ENCODE measurements at places on chromosomes 6 and 20. TPM values are rescaled to one million over a fixed set of nuclear protein-coding genes. Genes with fewer than 3 reads are reported as not detected.

DNA sequence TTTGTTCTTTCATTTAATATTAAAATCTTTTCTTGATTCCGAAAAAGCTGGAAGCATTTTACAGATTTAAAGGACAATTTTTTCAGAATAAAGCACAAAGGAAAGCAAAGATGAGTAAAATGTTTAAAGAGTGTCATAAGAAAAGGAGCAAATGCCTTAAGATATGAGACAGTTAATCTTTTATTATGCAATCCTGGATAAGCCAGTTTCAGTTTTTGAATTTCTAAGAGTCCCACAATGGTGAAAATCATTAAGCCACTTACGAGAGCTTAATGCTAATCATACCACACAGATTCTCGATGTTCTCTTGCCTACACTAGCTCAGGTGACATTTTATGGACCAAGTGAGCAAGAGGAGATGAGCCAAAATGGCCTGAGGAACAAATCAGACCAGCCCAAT, 103.7 kb upstream of the RNF217 start:
- DNase-seq: no peak
- H3K27me3 ChIP-seq: no peaks in the 10 kb centered on the region
- no peak overlapping the region for H3K27ac ChIP-seq

NMBR gene
- total RNA-seq: not detected

MRPS26 gene
- total RNA-seq: 31.0 TPM

TSHZ2 gene
- not detected for total RNA-seq

GRCh38 chr6:109579361-109579760, 96.3 kb upstream of the ZBTB24 start:
- no peak for DNase-seq
- H3K27me3 ChIP-seq: peaks cover 10% of the 10 kb centered on the region

HLA-E gene
- total RNA-seq: 93.2 TPM

GRCh38 chr6:18048953-18049630, 61.7 kb upstream of the KIF13A start:
- H3K27ac ChIP-seq: no peak overlapping the region
- no peaks in the 10 kb centered on the region for H3K27me3 ChIP-seq
- peaks cover 29% of the 10 kb centered on the region for H3K4me1 ChIP-seq

DNA sequence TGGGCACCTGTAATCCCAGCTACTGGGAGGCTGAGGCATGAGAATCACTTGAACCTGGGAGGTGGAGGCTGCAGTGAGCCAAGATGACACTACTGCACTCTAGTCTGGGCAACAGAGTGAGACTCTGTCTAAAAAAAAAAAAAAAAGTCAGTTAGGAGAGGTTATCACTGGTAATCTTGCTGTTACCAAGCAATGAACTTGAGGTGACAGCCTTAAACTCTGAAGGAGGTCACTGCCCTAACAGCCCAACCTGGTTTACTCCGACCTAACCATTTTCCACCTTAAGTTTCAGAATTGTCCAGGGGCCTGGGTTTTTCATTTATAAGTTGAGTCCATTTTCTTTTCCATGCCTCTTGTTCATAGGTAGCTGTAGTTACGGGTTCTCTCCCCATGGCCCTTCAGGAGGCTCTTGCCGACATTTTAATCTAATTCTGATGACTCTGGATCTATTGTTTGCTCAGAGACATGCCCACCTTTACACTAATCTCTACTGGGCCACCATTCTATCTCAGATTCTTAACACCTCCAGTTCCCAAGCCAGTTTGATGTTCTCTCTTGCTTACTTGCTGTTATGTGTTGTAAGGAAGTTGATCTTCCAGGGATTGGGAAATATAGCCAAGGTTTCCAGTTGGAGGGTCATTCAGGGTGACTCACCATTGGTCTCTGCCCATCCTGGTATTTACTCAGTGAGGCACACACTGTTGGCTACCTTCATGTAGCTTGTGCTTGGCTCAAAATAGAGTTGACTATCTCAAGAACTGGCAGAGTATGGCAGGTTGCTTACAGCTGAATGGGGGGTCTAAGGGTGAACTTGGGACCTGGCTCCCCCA, 29.1 kb downstream of the SHLD1 start:
- H3K36me3 ChIP-seq: peaks cover 1% of the 10 kb centered on the region
- no peak for DNase-seq
- no peaks in the 10 kb centered on the region for H3K27me3 ChIP-seq
- no peak overlapping the region for H3K27ac ChIP-seq
- H3K4me3 ChIP-seq: no peak overlapping the region
- H3K4me1 ChIP-seq: no peaks in the 10 kb centered on the region

DNA sequence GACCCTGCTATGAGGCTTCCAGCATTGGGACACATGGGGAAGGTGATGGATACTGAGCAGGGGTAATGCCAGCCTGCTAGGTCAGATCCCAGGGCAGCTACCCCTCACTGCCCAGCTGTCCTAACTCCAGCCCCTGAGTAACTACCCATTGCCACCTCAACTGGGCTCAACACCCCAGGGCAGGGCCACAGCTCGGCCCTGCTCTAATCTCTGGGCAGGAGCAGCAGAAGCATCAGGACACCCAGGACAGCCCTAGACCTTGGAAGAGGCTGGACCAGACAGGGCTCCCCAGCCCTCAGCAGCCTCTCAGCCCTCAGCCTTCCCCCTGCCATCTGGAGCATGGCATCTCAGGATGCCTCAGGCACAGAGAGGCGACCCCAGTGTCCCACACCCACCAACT, 67.4 kb upstream of the TOP1 start:
- no peak overlapping the region for H3K4me3 ChIP-seq
- no peak overlapping the region for H3K27ac ChIP-seq
- H3K4me1 ChIP-seq: peaks cover 6% of the 10 kb centered on the region
- peaks cover 2% of the 10 kb centered on the region for H3K27me3 ChIP-seq

GRCh38 chr6:36730424-36731380, 33.1 kb downstream of the RAB44 start:
- no peaks in the 10 kb centered on the region for H3K27me3 ChIP-seq
- peak; percentile 60 for DNase-seq
- H3K27ac ChIP-seq: no peak overlapping the region
- H3K36me3 ChIP-seq: no peaks in the 10 kb centered on the region
- H3K4me1 ChIP-seq: peaks cover 43% of the 10 kb centered on the region

DNA sequence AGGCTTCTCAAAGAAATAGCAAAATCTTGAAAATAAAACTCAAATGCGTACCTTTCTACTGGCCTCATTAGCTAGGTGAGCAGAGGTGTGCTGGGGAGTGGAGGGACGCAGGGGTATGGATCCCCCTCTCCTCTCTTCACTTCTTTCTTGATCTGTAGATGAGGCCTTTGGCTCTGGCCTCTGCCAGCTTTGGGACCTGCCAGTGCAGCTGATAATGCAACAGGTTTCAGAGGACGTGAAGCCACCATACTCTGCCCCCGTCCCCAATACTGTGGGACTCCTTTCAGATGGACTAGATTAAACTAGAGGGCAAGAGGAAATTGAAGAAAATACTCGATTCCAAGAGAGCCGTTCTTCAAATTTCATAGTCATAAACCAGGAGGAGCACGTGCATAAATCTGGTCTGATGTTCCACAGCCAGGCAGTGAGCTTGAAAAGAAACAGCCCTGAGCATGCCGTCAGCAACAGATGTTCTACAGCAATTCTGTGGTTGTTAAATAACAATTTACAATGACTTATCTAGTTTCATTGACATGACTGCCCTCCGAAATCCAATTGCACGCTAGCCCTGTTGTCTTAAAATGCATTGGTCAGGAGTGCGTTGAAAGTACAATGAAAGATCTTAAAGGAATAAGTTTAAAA, 245.3 kb upstream of the FOXQ1 start:
- DNase-seq: no peak
- no peaks in the 10 kb centered on the region for H3K4me1 ChIP-seq
- no peaks in the 10 kb centered on the region for H3K36me3 ChIP-seq
- H3K27me3 ChIP-seq: peaks cover 18% of the 10 kb centered on the region
- no peak overlapping the region for H3K27ac ChIP-seq

GSTA2 gene
- not detected for total RNA-seq

KCNQ5 gene
- 4.1 TPM for total RNA-seq

- H3K27me3 ChIP-seq: peaks cover 29% of the 10 kb centered on the region
- H3K4me1 ChIP-seq: no peaks in the 10 kb centered on the region
- no peaks in the 10 kb centered on the region for H3K36me3 ChIP-seq
- H3K4me3 ChIP-seq: no peak overlapping the region
Observed at GRCh38 chr6:46137387-46137786, 7.6 kb downstream of the ENPP4 start.

DNA sequence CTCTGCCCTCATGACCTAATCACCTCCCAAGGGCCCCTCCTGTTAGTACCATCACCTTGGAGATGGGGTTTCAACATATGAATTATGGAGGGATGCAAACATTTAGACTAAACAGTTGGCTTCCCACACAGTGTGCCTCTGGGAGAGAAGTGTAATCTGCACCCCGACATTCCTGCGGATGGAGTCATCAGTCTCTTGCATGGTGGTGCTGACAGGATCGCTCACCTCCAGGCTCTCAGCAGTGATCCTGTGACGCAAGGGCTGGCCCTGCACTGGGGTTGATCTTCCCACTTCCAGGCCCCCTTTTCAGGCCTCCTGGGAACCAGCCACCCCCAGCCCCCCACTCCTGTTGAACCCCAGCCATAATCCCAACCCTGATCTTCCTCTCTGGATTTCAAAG, 16.0 kb upstream of the PI16 start:
- peaks cover 1% of the 10 kb centered on the region for H3K27me3 ChIP-seq
- no peak for DNase-seq
- no peaks in the 10 kb centered on the region for H3K36me3 ChIP-seq
- H3K4me1 ChIP-seq: peaks cover 48% of the 10 kb centered on the region
- H3K27ac ChIP-seq: peak overlapping the region; percentile 49
- no peak overlapping the region for H3K4me3 ChIP-seq

DNA sequence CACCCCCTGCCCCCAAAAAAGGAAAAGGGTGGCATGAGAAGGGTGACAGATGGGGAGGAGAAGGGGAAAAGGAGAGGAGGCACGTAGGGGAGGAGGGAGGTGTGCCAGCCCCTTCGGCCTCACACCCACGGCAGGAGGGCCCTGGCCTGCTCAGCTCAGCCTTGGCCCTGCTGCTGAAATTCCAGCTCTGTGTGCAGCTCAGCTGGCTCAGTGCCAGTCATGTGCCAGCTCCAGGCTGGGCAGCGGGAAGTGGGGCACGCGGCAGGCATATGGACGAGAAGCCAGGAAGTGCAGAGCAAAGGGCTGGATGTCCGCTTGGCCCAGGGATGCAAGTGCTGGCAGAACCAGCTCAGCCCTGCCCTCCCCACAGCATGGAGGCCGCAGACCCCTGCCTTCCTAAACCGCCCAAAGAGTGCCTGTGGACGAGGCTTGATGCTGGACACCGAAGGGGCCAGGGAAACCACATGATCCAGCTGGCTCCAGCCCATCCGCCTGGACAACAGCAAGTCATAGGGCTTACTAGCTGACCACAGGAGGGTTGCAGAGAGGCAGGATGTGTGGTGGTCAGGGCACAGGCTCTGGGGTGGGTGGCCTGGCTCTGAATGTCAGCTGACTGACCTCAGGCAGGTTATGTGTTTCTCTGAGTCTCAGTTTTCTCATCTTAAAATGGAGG, 60.2 kb downstream of the NOL4L start:
- H3K36me3 ChIP-seq: peaks cover 2% of the 10 kb centered on the region
- H3K27ac ChIP-seq: no peak overlapping the region
- peaks cover 47% of the 10 kb centered on the region for H3K4me1 ChIP-seq
- H3K4me3 ChIP-seq: no peak overlapping the region
- H3K27me3 ChIP-seq: no peaks in the 10 kb centered on the region
- DNase-seq: peak; percentile 94

C6orf118 gene
- not detected for total RNA-seq

FBXO5 gene
- 7.3 TPM for total RNA-seq

- DNase-seq: no peak
- H3K36me3 ChIP-seq: no peaks in the 10 kb centered on the region
Observed at GRCh38 chr6:105994591-105995390, 91.3 kb upstream of the PRDM1 start.

GRCh38 chr6:28335040-28335563, 846 bp downstream of the ZSCAN31 start:
- DNase-seq: no peak
- no peaks in the 10 kb centered on the region for H3K27me3 ChIP-seq
- H3K27ac ChIP-seq: no peak overlapping the region
- H3K4me1 ChIP-seq: peaks cover 3% of the 10 kb centered on the region
- H3K36me3 ChIP-seq: no peaks in the 10 kb centered on the region

- DNase-seq: no peak
- no peaks in the 10 kb centered on the region for H3K27me3 ChIP-seq
- H3K4me3 ChIP-seq: no peak overlapping the region
- no peaks in the 10 kb centered on the region for H3K36me3 ChIP-seq
- no peak overlapping the region for H3K27ac ChIP-seq
Observed at GRCh38 chr6:67683960-67684359, 951.1 kb upstream of the ADGRB3 start.

All from chondrocyte (in vitro differentiated cells).